Activated CD4-positive, CD25-positive, alpha-beta regulatory T cell treated with anti-CD3 and anti-CD28 coated beads, Interleukin-2, amount 50 U/mL, for 16 hours (primary cell): ENCODE measurements at places on chromosomes 12 and 14.

GRCh38 chr14:44180975-44181374, 326.1 kb downstream of the FSCB start:
- no peak for DNase-seq

GRCh38 chr12:27332714-27333402, at the start of gene BMAL2:
Gene BMAL2, plus strand, starts transcription at chr12:27332836. Its CDS starts 237 bp downstream, at chr12:27333073.
- DNase-seq: no peak

DNA sequence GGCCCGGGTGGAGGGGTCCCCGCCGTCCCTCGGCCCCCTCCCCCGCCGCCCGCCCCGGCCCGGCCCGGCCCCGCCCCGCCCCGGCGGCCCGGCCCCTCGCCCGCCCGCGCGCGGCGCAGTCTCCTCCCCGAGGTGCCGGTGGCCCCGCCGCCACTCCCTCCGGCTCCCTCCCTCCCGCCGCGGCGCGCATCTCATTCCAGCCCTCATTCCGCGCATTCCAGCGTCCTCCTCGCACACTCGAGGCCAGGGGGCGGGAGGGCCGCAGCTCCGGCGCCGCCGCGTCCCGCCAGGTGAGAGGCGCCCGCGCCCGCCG, at the start of gene TEAD4:
Gene TEAD4 (plus strand): TSS at position 206 of the 313 bp plus-strand sequence.
- DNase-seq: no peak

DNA sequence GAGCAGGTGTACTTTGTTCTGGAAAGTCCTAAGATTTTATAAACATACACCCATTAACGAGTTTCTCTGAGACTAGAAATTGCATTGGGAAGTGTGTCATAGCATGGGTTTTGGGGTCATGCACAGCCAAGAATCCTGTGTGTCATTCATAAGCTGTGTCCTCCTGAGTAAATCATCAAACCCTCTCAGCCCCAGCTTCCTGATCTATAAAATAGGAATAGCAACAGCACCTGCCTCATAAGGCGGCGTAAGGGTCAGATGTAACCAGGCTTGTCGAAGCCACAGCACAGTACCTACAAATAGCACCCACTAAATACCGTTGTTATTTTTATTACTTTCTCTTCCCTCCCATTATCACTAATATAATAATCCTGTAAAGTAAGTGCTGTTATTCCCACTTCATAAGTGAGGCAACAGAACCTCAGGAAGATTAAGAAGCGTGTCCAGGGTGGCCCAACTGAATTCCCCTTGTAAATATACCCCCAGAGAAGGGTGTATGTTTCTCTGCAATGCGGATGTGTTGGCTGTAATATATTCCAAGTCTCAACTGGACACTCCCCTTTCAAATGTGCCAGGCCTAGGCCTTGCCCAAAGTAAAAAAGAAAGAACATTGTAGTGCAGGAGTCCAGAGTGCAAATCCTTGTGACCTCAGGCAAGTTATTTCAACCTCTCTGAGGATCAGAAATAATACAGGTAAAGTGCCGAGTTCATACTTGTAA, 188.3 kb upstream of the BCL2L14 start:
- no peak for DNase-seq

DNA sequence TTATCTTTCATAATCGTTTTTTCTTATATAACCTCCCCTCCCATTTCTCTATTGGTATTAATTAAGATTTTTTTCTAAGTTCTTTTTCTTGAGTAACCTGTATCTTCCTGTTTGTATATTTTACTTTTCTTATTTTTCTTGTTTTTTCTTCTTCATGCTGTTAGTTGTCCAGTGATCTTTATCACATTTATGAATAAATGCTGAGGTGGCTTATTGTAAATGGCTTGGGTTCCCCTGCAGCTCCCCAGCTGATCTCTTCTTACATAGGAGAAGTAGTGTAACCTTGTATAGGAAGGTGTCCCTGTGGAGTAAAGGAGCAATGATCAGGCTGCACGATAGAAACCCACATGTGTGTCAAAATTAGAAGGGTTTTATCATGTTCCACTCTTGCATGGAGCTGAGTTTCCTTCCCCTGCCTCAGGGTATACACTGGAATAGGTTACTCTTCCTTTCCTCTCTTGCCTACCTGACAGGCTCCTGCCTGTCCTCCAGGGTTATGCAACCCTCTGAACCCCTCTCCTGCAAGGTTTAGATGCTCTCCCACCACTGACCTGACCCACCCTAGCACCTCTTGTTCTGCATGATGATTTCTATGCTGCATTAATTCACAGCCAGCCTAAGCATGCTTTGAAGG, 334.8 kb upstream of the RGS6 start:
- no peak for DNase-seq

DNA sequence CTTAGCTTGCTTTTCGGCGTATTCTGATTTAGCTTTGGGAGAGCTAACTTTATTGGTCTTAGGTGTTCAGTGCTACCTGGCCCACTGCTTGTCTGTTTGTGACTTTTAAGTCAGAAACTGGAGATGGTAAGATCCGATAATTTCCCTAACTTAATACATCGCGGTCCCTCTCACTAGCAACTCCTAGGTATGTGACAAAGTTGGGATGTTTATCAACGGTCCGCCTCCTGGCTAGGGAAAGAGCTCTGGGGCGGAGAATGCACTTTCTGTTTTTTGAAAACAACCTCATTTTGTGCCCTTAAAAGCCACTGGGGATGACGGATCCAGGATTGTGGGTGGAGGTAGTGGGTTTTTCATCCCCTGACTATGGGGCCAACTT, 1.2 kb downstream of the CDKN1B start:
- no peak for DNase-seq
